ENCODE measurements at places on chromosomes 4 and X. TPM values are rescaled to one million over a fixed set of nuclear protein-coding genes. Genes with fewer than 3 reads are reported as not detected.

The VSIG4 gene
- total RNA-seq, result 8.7 TPM

The WFS1 gene
- 31.5 TPM for total RNA-seq

The SLC34A2 gene
- total RNA-seq, result 4.3 TPM

The MAGEC3 gene
- not detected for total RNA-seq

GRCh38 chrX:41526925-41527324, 79.8 kb downstream of the NYX start:
- DNase-seq, result no peak

GRCh38 chrX:119775517-119776238, 15.8 kb downstream of the RPL39 start:
- no peak for DNase-seq

- DNase-seq, result no peak
These were observed 287.7 kb downstream of the STIM2 start for GRCh38 chr4:27148211-27148895.

- DNase-seq, result no peak
These were observed 8.7 kb upstream of the ALAS2 start for GRCh38 chrX:55039471-55039870.

DNA sequence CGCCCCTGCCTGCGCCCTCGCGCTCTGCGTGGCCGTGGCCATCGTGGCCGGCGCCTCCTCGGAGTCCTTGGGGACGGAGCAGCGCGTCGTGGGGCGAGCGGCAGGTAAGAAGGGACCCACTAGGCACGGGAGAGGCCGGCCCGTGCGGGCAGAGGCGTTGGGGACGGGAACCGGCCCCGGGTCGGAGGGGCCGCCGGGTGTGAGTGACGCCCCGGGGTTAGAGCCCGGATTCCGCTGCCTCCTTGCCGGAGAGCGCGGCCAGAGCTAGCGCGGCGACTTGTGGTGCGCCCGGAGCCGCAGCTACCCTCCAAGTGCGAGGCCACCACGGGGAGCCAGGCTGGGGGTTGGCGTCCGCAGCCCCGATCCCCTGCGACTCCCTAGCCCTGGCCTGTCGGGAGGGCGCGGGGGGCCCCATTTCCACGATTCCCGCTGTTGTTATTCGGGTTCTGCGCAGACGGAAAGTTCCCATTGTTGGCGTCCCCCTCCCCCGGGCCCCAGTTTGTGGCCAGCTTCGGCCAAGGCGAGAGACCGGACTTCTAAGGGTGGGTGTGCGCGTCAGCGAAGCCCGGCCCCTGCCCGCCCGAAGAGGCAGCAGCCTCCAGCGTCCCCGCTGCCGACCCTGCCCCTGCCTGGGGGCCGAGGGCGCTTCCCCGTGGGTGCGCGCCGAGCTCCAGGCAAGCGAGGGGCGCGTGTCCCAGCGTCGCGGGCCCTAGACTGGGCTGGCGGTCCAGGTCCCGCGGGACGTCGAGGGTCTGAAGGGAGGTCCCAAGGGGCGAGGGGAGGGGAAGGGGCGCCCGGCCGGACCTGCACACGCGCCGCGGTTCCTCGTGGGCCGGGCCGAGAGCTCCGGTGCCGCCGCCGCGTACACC, 1.1 kb downstream of the FGFR3 start:
- no peak for DNase-seq

GRCh38 chrX:118795528-118796280, 27.9 kb upstream of the ZCCHC12 start:
- no peak for DNase-seq

GRCh38 chrX:38117485-38117884, 103.2 kb downstream of the SRPX start:
- DNase-seq, result no peak

- no peak for DNase-seq
These were observed 115.0 kb upstream of the TBL1X start for GRCh38 chrX:9349572-9350494.

DNA sequence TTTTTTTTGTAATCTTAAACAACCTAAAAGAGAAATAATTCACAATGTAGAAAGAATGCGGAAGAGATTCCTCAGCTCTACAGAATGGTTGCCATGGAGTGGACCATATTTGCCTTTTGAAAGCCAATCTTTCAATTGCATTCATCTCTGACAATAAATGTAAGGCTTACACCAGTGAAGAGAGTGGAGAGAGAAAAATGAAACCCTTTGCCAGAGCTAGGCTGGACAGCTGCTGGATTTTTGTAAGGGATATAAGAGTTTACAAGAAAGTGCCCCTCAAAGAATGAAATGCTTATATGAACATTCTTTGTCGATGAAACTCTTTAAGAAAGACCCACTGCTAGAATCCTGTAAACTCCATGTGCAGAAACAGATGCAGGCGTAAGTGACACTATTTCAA, 66.0 kb upstream of the FAT1 start:
- no peak for DNase-seq

DNA sequence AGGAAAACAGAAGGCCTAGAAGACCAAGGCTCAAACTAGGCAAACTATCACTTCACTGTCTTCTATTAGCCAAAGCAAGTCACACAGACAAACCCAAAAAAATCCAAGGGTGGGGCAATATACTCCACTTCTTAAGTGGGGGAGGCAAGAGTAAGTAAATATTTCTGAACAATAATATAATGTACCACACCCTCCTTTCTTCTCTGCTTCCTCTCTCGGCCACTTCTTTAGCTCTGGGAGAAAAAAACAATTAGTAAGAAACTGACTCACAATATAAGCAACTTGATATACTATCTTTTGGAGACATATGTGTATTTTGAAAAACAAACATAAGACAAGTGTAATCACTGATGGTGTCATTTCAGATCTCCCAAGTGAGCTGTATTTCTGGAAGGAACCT, 14.8 kb downstream of the DCAF8L1 start:
- no peak for DNase-seq
